Colonic mucosa (tissue), 4 donors: ENCODE measurements at places on chromosomes 2 and 18. TPM values are rescaled to one million over a fixed set of nuclear protein-coding genes. Genes with fewer than 3 reads are reported as not detected.

The ABCG5 gene
- total RNA-seq = not detected

The EPC2 gene
- 20.7 TPM for total RNA-seq

The DNAJC27 gene
- total RNA-seq = 3.9 TPM

The UNC80 gene
- 0.16 TPM for total RNA-seq

DNA sequence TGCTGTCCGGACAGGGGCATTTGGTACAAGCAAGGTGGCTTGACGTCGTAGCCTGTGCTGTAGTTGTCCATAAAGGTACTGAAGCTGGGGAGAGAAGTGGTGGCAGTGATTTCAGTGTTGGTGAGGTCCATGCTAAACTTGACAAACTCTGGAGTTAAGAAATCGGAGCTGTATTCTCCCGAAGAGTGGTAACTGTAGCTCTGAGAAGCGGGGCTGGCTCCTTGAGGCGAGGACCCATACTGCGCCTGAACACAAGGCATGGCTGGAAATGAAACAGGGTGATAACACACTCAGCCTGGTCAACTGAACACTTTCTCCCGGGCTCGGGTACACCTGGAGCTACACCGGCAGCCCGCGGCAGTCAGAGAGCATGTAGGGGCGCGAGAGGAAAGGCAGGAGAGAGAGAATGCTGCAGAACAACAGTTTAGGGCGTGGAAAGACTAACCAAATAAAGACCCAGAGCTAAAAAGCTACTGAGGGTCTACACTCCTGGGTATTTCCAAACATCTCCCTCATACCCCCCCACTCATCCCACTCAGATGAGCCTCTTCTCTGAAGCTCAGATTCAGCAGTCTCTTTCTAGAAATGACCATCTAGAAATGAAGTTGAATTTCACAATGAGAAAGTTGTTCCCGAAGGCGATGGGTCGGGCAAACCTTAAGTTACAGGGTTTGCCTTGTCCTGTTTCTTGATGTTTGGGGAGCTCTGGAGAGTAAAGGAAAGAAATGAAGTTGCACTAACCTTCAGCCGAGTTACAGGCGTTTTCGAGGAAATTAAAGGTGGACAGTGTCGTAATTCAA, 2.4 kb downstream of the NR4A2 start:
- H3K27me3 ChIP-seq = no peaks in the 10 kb centered on the region
- no peaks in the 10 kb centered on the region for H3K36me3 ChIP-seq
- DNase-seq = no peak
- no peaks in the 10 kb centered on the region for H3K4me1 ChIP-seq

DNA sequence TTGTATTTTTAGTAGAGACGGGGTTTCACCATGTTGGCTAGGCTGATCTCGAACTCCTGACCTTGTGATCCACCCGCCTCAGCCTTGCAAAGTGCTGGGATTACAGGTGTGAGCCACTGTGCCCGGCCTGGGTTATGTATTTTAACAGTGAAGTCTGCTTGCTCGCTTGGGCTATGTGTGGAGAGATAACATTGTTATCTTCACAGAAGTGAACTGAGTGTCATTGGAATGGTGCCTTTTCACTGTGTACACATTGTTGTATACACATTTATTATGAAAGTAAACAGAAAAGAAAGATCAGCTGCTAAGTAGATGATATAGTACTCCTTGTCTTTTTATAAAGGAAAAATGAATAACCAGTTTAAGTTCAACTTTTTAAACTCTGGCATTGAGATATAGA, 30.4 kb downstream of the RNF138 start:
- peaks cover 7% of the 10 kb centered on the region for H3K36me3 ChIP-seq
- H3K4me3 ChIP-seq = no peak overlapping the region
- no peak overlapping the region for H3K27ac ChIP-seq
- H3K4me1 ChIP-seq = no peaks in the 10 kb centered on the region
- H3K27me3 ChIP-seq = no peaks in the 10 kb centered on the region
